Ammon's horn (tissue), 1 donor: ENCODE measurements at places on chromosomes 6 and 20.

DNA sequence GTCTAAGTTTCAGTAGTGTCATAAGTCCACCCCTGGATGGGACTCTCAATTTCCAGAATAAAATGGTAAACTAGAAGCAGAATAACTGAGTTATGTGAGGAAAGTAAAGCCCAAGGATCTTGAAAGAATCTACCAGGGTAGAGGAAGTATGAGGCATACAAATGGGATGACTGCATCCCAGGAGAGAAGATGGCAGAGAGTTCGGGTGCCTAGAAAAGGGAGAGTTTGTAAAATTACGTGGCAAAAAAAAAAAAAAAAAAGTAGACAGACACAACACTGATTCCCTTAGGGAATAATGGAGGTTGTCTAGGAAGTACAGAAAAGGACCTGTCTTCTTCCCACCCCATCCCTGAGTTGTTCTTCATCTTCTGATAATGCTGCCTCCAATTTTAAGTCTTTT, 3.4 kb downstream of the GABBR1 start:
- DNase-seq: no peak

DNA sequence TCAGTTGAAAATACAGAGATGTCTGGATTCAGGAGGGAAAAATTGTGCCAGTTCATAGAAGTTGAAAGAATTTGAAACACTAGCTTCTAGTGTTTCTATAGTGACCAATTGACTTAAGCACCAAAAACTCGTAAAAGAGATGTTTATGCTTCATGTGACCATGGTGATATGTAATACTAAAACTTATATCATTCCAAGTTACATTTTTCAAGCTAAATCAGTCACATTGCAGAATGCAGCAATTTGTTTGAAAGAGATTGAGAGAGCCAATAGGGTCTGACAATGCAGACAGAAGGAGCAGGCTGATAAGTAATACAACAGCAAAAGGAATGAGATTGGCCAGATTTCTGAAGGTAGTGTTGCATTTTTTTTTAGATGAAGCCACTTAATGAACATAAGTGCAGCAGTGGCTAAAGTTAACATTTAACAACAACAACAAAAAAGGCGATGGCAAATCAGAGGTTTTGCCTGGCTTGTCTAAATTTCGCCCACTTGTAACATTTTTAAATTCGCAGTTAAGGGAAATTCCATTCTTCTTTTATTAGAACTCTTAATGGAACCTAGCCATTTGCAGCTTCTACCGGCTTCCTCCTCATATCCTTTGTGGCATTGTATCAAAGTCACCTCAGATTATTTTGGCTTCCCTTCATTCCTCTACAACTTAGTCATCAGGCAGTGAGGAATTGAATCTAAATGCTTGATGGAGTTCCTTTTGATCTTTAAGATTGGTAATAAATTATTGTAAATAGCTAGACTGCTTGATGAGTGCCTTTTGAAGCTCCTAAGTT, 484.0 kb upstream of the SOX4 start:
- no peak for DNase-seq

- no peak for DNase-seq
These were observed 23.6 kb upstream of the RIPOR2 start for GRCh38 chr6:24959319-24959718.

DNA sequence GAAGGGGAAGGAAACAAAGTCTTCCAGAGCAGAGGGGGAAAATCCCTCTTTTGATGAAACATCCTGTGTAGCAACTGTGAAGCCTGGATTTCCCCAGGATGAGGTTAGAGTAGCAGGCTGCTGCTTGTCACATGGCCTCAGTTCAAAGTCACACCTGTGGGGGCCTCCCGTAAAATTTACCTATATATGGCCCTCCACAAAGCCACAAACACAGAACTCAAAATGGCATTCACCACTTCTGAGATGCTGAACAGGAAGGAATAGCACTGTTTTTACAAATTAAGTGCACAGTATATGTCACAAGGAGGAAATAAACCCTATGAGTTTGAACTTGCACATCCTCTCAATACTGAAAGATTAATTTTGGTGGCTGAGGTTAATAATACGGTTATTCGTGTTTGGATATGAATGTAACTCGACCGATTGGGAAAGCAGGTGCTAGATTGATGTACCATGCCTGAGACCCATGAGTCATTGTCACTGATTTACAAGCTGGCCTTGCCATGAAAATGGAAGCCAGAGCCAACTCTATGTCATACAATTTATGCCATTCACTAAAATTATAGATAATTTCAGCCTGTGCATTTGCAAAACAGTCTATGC, 70.6 kb downstream of the SGK1 start:
- peak; percentile 44 for DNase-seq

DNA sequence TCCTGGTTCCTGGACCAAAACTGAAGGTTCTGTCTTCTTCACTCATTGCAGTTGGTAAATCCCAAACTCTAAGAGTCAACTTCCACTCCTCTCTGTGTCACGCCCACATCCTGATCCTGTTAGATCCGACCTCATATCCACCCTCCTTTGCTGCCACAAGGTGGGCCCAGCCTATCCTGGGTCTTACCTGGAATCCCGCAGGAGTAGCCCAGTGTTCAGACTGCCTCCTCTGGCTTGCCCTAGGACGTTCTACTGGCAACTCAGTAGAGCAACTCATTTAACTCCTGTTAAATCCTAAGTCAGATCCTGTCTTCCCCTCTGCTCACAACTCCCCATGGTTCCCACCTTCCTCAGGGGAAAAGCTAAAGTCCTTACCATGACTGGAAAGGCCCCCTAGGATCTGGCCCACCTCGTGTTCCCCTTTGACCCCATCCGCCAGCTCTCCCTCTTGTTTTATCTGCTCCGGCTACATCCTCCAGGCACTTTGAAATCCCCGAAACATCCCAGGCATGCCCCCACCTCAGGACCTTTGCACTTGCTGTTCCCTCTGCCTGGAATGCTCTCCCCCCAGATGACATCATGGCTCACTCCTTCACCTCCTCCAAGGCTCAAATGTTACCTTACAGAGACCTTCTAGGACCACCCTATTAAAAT, 43.9 kb downstream of the TFEB start:
- no peak for DNase-seq

GRCh38 chr6:1917626-1918371, 308.1 kb downstream of the FOXC1 start:
- DNase-seq: peak; percentile 18

- no peak for DNase-seq
These were observed 10.7 kb upstream of the MPC1 start for GRCh38 chr6:166393535-166393823.
